ENCODE measurements at places on chromosomes 5 and 9.
A peak's percentile ranks its signal among the peaks of the same experiment; 100 is the strongest.

DNA sequence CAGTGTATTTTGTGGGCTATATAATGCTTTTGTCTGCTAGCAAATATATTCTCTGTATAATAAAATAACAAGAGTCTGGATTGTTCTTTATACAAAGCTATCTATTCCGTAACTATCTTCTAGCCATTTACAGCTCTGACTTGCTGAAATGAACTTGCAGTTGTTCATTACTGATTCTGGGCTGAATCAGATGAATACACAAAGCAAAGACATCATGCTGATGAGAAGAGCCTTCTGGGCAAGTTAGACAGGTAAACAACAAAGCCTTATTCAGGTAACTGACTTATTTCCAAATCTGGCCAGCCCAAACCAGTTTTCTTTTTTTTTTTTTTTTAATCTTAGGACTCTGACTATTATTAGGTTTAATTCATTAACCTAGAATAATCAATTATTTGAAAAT is 255.5 kb downstream of the KIAA0825 start:
- no peak for DNase-seq

- DNase-seq: no peak
These were observed 10.8 kb downstream of the TRIM32 start for GRCh38 chr9:116697887-116698286.

GRCh38 chr5:126383776-126384175 is 39.4 kb upstream of the GRAMD2B start:
- DNase-seq: no peak

DNA sequence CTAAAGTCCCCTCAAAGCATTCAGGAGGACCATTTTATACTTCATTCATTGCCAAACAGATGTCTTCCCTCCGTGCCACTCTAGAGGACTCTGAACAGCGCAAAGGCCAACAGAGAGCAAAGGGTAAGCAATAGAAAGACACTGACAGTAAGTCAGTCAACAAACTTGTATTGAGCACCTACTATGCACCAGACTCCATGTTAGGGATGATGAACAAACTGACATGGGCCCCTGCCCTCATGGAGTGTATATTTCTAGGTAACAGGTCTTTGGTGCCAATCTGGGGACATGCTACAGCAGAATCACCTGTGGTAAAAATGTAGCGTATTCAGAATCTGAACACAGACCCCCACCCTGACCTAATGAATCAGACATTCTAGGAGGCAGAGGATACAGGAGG is 3.5 kb upstream of the ACO1 start:
- DNase-seq: no peak

- DNase-seq: no peak
These were observed 41.9 kb downstream of the CD180 start for GRCh38 chr5:67154556-67155206.

DNA sequence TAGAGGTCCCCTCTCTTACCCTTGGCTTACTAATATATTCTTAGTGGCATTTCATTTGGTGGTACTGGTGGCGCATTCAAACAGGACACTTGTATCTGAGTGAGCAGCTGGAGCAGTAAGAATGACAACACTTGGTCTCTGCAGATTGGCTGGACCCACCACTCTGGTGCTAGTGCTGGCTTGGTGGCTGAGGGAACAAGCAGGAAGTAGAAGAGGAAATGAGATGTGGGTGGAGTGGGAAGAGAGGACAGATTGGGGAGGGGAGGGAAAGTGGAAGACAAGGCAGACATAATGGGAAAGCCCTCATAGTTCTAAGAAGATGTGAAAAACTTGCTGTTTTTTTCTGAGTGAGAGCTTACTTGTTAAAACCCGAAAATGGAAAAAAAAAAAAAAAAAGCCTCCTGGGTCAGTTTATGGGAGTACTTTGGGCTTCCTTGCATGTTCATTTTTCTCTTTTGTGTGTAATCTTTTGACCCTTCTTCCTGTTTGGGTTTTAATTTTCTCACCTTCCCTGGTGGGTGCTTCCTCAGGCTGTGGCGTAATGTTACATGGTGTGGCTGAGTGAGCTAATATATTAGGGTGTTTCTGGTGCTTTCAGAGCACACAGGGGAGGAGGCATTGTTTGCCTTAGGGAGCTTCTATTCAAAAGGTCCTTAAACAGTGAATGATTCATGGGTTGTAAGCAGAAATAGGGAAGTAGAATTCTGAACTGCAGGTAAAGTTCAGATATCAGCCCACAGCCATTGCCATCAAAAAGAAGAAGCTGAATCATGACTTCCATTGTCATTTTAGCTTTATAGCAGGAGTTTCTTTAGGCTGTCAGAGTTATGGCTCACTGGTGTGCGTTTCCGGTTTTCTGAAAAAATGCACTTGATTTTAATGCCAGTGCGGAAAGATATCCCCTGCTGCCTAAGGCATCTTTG is 52.3 kb downstream of the TLE4 start:
- peak; percentile 61 for DNase-seq

- no peak for DNase-seq
These were observed 25.5 kb downstream of the FOXI1 start for GRCh38 chr5:170131235-170131634.

- DNase-seq: no peak
These were observed 55.4 kb downstream of the ADAMTS2 start for GRCh38 chr5:179289756-179290385.
